Activated CD4-positive, alpha-beta T cell treated with anti-CD3 and anti-CD28 coated beads, Interleukin-2, amount 10 ng/mL, durations not matched to agents 7 days and 5 days (primary cell): ENCODE measurements at places on chromosomes 3 and 15.

- DNase-seq, result no peak
These were observed 32.7 kb downstream of the IGF1R start for GRCh38 chr15:98681061-98681460.

- no peak for DNase-seq
These were observed 44.8 kb downstream of the MESD start for GRCh38 chr15:80944818-80945217.

- no peak for DNase-seq
These were observed 361.4 kb downstream of the CHL1 start for GRCh38 chr3:557972-558371.

DNA sequence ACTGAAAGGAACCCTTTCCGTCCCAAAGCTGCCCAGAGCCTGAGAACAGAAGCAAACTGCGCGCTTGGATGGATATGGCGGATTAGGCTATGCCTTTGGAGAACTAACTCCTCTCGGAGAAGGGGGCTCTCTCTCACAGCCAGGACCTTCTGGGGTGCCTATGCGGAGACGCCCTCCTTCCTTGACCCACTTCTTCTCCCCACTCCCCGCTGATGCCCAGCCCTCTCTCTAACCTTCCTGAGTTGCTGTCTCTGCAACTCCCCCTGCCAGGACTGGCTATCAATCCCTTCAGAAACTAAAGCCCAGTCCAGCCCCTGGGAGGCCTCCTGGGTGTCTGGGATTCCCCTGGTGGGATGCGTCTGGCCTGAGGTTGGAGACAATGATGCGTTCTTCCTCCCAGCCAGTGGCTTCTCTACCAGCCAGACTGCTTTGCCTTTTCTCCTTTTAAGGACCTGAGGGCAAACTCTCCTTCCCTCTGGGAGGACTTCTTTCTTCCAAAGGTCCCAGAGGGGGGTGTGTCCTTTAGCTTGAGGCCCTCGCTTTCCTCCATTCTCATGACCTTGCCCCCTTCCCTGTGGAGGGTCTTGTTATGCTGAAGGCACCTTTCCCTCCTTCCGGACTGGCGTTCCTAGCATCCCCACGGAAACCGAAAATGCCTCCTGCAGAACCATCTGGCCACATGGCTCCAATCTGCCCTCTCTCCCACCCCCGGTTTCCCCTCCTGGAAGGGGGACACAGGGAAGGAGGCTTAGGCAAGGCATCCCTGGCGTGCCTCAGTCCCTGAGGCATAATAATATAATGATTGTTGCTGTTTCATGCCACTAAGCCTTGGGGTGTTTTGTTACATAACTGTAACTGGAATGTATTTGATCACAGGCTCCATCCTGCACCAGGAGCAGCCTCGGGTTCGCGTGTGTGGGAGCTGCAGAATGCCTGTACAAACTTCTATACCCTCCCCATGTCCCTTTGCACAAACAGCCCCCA is 63.4 kb upstream of the C15orf39 start:
- no peak for DNase-seq

- no peak for DNase-seq
These were observed 225.6 kb upstream of the UBE2E1 start for GRCh38 chr3:23580096-23580713.

- no peak for DNase-seq
These were observed 177.3 kb upstream of the GOLIM4 start for GRCh38 chr3:168273036-168273435.

DNA sequence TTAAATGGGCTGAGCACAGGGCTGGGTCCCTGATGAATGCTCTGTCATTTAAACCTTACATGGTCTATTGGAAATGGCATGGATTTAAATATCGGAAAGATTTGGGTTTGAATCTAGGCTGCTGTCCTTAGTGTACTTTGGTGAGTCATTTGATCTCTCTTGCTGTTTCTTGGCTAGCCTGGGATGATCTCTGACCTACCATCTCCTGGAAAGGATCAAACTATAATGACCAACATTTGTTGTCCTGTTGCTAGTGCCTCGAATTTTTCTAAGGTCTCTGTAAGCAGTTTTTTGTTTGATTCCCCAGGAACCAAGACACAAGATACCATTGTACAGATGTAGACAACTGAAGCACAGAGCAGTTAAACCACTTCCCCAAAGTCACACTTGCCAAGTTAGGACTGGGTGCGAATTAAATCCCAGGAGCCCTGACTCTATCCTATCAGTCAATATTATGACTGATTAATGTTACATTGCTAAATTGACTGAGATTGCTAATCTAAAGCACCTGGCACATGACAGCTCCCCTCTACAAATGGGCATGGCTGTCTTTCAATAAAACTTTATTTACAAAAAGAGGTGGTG is 244.9 kb upstream of the MCTP2 start:
- no peak for DNase-seq

DNA sequence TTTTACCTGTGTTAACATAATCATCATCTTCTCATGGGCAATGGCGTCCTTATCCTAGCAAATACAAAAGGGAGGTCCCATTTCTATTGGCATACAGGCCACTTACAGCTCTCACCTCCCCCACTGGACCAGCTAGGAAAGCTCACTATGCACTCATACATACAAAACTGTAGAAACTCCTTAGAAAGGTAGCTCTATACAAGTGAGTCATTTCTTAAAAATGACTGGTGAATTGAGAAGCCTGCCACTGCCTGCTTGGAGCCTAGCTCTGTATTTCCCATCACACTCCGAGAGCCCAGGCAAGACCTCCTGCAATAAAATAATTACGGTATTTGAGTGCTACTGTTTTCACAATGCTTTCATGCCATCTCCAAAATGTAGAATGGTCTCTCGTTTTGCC is 321.8 kb downstream of the ULK4 start:
- no peak for DNase-seq

- DNase-seq, result no peak
These were observed 56.2 kb downstream of the IL5RA start for GRCh38 chr3:3053974-3054373.

DNA sequence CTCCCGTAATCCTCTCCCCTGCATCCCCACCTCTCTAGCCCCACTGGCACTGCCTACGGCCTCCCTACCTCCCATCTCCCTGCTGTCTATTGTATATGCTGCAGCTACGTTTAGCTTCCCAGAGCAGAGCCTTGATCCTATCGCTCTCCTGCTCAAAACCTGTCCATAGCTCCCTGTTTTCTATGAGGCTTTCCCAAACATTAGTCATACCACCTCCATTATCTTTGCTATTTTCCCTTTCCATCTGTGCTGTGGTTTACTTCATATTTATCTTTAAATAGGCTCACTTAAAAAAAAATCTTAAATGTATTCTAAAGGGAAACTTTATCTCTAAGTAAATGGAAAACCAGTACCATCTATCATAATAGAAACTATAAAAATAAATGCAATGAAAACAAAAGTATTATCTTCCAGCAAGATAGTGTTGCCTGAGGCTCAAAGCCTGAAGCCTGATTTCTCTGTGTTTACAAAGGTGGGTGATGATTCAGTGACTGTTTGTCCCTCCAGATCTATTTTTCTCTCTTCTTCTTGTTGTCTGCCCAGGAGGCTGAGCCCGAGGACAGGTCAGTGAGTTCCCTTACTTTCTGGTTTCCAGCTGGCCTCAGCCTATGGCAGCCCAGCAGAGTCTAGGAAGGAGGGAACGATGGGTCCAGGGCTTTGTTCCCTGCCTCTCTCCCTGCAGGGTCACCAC is 397.1 kb upstream of the CFAP20DC start:
- DNase-seq, result no peak

- no peak for DNase-seq
These were observed 234.1 kb upstream of the TRIM42 start for GRCh38 chr3:140443806-140444205.

DNA sequence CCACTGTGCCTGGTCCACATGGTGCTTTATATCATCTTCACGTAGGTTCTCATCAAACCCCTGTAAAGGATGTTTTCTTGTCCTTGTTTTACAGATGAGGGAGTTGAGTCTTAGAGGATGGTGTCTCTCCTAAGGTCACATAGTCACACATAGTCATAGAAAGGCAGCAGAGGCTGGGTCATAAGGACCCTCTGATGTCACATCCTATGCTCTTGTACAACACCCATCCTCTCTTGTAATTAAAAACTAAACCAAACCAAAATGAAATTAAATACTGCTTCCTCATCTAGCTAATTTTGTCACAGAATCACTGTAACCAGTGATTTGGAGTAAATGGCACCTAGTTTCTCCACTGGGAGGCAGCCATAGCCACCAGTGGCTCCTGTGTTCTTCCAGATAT is 21.8 kb upstream of the ATP1B3 start:
- DNase-seq, result no peak

- no peak for DNase-seq
These were observed 175.7 kb downstream of the TMEM108 start for GRCh38 chr3:133213937-133214336.

DNA sequence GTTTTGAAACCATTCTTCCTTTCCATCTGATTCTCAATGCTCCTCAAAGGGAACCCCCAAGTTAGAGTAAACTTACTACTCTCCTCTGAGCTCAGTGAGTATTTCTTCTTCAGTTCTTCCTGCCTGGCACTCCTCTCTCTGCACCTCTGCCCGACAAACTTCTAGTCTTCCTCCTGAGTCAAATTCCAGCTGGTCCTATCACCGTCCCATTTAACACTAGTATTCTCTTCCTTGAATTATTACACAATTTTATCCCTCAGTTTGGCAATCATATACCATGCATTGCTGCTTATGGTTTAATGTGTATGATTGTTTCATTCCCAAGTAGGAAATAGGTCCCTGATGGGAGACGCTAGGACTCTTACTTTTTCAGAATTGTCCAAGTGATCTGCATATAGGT is 279.7 kb downstream of the MECOM start:
- no peak for DNase-seq

- no peak for DNase-seq
These were observed 66.1 kb upstream of the GLCE start for GRCh38 chr15:69094124-69094921.

DNA sequence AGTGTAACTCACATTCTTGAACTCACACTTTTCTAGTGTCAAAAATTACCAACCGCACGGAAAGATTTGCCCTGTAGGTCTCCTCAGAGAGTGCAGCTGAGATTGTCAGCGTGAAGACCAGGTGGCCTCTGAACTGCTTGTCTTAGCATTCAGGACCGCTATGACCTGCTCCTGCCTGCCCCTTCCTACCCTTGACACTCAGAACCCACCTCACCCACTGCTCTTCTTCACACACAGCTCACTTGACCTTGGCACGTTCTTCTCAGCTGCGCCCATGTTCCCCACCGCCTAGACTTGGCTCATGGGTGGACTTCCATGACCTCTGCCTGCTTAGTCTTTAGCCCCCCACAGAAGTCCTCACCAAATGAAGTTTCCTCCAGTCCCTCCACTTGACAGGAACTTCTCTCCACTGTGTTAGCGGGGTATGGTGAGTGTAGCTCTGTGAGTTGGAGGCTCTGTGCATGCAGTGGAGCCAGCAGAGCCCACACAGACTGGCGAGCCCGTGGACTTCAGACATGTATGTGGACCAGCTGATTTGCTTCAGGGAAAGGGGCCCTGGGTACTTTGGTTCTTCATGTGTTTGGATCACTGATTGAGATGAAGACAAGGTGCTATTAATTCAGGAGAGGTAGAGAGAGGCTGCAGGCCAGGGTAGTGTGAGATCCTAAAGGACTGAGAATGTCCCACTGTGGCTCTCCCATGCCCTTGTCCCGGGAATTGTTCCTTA is 221.3 kb downstream of the OPA1 start:
- no peak for DNase-seq

GRCh38 chr3:79928687-79929408 is 161.1 kb upstream of the ROBO1 start:
- DNase-seq, result no peak

DNA sequence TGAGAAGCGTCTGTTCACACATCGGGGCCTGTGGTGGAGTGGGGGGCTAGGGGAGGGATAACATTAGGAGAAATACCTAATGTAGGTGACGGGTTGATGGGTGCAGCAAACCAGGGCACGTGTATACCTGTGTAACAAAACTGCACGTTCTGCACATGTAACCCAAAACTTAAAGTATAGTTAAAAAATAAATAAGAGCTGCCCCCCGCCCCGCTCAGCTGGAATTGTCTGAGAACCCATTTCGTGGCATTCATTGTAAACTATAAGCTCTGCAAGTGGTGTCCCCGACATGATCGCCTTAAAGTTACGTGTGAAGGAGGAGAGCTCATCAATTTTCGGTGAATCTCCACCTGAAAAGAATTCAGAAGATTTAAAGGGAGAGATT is 7.3 kb upstream of the LIPH start:
- no peak for DNase-seq
